Stimulated activated CD4-positive, alpha-beta T cell treated with anti-CD3 and anti-CD28 coated beads, Interleukin-4, amount 100 ng/mL, for 24 hours (primary cell): ENCODE measurements at places on chromosomes 1 and 21.

DNA sequence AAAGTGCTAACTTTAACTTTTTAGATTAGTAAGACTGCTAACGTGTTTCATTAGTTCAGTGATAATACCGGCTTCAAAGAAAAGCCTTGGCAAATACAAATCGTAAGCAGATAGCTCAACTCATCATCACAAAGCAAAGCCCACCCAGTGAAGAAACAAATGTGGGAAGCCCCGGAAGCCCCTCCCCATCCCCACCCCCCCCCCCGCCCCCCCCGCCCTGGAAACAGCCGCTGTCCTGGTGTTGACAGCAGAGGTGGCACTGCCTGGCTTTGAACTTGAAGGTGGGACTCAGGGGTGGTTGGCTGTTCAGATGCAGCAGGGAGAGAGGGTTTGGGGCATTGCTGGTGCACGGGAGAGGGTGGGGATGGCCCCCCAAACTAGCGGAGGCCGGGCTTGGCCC is 14.1 kb downstream of the PDXK start:
- no peak for DNase-seq

DNA sequence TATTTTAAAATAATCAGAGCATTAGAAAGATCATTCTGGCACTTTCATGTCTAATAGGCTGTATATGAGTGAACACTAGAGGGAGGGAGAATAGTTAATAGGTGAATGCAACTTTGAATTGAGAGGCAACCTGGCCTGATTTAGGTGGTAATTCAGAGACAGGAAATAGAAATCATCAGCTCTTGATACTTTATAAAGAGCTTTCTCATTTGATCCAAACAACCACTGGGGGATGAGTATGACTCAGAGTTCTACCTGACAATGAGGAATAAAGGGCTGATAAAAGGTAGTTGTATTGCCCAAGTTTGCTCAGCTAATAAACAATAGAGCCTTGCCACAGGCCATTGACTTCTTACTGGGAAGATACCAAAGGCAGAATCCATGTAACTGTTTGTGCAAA is 5.2 kb upstream of the FAM89A start:
- DNase-seq, result no peak

- DNase-seq, result no peak
Measured at GRCh38 chr1:7989762-7990428, 28.4 kb downstream of the PARK7 start.

DNA sequence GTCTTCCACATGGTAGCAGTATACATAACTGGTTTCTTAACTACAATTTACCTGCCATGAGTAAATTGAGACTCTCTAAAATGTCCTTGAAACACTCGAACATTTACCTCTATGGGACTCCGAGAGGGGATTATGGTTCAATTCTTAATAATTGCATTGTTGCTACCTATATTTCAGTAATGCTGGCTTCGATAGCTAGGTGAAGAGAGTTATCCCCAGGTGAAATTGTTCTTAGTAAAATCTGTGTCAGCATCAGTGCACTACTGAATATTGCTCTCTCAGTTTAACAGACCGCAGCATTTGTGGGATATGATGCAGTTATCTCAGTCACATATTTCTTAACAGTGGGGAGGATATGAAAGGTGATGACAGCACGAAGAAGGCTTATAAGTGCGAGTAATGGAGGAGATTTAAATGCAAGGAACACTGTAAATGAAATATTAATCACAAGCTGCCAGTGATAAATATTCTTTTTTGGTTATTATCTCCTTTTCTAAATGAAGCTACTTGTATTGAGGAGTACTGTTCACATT is 801.9 kb downstream of the BRINP3 start:
- no peak for DNase-seq

DNA sequence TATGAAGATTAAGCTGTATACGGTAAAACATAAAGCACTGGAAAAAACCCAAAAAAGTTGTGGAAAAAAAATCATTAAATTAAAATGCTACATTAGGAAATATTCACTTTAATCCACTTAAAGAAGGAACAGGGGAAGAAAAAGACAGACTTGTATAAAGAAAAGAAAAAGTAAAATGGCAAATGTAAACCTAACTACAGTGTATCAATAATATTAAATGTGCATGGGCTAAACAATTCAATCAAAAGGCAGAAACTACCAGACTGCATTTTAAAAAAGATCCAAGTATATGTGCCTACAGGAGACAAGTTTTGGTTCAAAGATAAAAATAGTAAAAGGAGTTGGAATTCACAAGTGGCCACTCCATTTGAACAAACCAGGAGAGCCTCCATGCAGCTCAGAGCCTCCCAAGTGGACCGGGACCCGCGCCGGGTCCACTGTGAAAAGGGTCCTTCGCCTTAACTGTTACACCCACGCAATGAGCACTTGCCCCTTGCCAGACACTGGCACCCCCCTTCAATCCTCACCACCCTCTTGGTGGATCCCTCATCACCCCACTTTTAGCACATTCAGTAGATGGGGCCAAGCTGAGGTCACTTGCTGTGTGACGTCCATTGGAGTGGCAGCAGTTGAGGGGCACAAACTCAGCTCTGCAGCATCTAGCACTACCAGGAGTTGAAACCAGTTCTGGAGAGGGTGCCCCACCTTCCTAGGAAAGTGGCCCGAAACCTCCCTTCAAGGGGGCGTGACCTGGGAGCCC is 898 bp downstream of the C1orf174 start:
- DNase-seq, result no peak

DNA sequence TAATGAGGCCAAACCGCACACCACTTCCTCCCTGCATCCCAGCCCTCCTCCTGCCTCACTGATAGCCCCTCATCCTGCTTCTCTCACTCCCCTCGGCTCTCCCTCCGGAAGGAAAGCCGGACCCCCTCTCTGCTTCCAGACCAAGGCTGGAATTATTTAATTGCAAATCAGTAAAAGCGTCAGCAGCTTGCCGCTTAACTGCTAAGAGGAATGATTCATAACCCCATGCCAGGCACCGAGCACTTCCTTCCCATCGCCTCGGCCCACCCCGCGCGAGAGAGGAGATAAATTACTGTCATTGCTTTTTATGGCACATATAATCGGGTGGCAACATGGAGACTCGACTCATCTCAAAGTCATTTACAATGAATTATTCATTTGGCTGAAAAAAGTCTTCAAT is 77.3 kb downstream of the UBIAD1 start:
- no peak for DNase-seq

DNA sequence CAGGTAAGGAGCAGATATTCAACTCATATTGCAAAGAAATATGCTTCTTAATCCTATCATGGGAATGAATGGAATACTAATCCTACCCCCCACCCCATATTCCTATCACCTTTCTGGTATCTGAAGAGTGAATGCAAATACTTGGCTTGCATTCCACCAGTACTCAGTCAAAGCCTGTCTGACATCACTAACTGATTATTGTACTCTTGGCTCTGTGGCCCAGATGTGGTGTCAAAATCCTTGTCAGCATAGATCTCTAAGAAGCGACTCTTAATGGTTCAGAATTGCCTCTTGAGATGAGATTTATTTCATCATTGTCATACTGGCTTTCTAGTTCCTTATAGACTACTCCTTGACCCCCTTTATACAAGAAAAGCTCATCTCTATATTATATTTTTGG is 604.6 kb downstream of the ADGRL2 start:
- no peak for DNase-seq

DNA sequence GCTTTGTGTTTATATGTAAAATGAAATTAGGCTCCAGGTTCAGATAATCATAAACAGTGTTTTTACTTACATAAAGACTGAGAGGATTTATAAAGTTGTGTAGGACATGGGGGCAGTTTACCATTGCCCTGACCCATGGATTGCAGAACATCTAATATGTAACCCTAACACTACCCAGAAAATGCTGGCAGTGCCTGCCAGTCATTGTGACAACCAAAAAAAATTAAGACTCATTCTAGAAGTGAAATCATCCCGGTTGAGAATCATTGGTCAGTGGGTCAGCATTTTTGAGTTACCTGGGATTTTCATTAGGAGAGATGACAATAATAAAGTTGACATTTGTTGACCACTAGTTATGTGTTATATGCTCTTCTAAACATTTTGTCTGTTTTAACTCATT is 31.2 kb upstream of the THEM4 start:
- DNase-seq, result no peak

DNA sequence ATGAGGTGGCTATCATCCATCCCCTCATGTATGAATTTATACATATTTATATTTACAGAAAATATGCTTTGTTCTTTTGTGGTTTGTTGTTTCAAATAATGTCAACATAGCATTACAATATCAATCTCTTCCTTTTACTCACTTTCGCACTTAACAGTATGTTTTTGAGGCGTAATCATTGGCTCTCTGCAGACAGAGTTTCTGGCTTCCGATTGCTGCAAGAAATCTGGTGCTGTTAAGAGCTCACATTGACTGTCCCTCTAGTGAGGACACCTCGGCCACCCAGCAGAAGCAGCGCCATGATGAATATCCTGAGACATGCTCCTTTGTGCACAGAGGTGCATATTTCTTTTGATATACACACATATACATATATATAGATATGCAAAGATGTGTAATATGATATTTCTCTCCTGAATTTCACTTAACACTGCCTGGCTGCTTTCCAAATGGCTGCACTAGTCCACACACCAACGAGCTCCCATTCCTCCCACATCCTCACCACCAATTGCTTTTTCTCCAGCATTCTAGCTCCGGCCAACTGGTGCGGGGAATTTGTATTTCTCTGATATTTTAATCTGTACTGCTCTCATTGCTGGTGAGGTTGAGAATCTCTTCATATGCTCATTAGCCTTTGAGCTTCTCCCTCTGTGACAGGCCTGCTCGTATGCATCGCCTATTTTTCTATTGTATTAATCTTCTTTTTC is 248.4 kb downstream of the SIPA1L2 start:
- DNase-seq, result no peak

GRCh38 chr1:173995475-173995874 is 26.7 kb downstream of the RC3H1 start:
- no peak for DNase-seq

- DNase-seq, result no peak
Measured at GRCh38 chr1:99119188-99119587, 114.5 kb upstream of the PLPPR5 start.

DNA sequence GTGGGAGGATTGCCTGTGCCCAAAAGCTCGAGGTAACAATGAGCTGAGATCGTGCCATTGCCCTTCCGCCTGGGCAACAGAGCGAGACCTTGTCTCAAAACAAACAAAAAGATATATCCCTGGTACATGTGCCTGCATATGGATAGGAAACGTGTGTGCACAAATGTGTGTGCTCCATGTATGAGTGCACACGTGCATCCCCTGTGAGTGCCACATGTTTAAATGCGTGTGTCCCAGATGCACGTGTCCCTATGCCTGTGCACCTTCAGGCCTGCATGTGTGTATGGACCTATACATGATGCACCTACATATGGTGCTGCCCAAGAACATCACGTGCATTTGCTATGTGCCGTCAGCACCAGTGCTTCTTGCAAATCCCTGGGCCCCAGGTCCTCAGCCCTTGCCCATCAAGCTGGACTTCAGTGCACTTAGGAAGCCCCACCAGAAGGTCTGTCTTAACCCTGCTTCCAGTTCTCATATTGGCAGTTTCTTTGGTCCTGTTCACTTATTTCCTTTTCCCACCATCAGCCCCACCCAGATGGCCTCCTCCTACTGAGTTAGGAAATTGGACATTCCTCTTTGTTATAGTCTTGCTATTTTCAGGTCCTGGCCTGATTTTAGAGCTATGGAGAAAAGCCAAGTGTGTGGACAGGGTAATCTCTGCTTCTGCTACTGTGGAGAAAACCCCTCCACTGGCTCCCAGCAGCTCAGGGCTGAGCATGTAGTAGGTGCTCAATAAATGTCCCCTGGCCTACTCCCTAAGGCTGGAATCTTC is 15.4 kb downstream of the TIE1 start:
- DNase-seq, result no peak

- DNase-seq, result no peak
Measured at GRCh38 chr1:48196237-48196636, 26.3 kb upstream of the SLC5A9 start.

GRCh38 chr1:220843481-220844011 is 35.7 kb upstream of the HLX start:
- no peak for DNase-seq

DNA sequence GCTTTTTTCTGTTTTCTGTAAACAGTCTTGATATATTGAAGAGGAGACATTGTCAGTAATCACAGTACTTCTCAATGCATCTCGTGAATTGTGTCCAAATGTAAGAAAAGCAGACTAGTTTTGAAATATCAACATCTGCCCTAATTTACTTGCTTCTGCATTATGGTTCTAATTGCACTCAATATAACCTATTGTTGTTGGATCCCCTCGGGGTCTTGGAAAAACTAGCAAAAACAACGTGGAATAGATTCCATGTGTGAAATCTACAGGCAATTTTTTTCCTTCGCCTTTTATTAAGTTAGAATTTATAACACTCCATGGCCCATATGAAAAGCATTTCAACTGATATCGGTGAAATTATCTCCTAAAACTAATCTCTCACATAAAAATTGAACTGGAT is 236.5 kb downstream of the TTLL7 start:
- DNase-seq, result no peak

GRCh38 chr1:64072089-64072793 is 131.2 kb upstream of the UBE2U start:
- no peak for DNase-seq

- DNase-seq, result no peak
Measured at GRCh38 chr1:165854101-165854845, 26.9 kb downstream of the UCK2 start.

DNA sequence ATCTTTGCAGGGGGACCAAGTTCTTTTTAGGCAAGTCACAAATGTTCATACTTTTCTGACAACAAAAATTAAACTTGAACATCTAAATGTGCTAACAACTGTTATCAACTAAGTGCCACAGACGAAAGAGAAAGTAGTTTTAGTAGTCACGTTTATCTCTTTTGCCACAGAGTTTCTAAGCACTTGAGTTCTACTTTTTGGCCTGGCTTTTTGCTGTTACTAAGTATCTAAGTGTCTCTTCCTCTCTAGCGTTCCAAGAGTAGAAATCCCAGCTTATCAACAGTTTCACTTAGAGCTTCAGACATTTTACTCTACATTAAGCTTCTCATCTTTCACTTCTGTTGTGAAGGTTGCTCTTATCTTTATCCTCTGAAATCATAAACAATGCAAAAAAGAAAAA is 34.2 kb downstream of the GATAD2B start:
- DNase-seq, result no peak

DNA sequence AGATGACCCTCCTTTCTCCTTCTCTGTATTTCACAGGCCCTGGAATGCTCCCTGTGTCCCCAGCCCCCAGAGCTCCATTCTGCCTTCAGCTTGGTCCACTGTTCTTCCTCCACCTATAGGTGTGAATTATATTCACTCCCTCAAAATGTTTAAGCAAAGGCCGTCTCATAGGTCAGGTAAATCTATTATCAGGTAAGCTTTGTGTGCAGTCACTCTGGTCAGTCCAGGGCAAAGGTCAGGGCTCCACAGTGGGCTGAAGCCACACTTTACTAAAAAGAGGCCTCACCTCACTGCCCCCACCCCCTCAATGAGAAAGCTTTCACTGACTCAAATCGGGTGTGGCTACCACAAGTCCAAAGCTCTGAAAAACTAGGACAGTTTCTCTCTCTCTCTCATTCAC is 65.9 kb downstream of the DNTTIP2 start:
- DNase-seq, result no peak

GRCh38 chr1:21139601-21140000 is 37.1 kb downstream of the EIF4G3 start:
- no peak for DNase-seq
